Muscle of leg (tissue), 16 donors: ENCODE measurements at places on chromosomes 16 and 17. TPM values are rescaled to one million over a fixed set of nuclear protein-coding genes. Genes with fewer than 3 reads are reported as not detected.

- DNase-seq: peak; percentile 36
These were observed 7.7 kb upstream of the ARHGAP23 start for GRCh38 chr17:38420518-38420917.

GRCh38 chr16:17453364-17454038, 17.3 kb downstream of the XYLT1 start:
- peak; percentile 13 for DNase-seq

DNA sequence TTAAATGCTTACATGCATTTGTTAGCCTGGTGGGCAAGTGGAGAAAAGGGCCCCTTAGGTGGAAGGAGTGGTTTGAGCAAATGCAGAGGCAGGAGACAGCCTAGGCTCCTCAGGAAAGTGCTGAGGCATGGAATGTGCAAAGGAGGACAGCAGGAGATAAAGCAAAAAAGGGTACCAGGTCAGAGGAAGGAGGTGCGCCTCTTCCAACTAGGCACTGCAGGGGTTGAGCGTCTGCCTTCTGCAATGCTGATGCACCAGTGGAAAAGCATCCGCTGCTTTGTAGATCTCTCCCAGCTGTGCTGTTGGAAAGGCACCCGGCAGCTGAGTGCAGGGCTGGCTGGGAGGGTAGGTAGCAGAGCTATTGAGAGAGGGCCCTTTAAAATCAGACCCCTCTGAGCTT, 287.0 kb upstream of the XYLT1 start:
- no peak for DNase-seq

GRCh38 chr17:58823051-58823525, 67.4 kb downstream of the PPM1E start:
- DNase-seq: no peak

- DNase-seq: no peak
These were observed 7.4 kb upstream of the MMP2 start for GRCh38 chr16:55471448-55472097.

DNA sequence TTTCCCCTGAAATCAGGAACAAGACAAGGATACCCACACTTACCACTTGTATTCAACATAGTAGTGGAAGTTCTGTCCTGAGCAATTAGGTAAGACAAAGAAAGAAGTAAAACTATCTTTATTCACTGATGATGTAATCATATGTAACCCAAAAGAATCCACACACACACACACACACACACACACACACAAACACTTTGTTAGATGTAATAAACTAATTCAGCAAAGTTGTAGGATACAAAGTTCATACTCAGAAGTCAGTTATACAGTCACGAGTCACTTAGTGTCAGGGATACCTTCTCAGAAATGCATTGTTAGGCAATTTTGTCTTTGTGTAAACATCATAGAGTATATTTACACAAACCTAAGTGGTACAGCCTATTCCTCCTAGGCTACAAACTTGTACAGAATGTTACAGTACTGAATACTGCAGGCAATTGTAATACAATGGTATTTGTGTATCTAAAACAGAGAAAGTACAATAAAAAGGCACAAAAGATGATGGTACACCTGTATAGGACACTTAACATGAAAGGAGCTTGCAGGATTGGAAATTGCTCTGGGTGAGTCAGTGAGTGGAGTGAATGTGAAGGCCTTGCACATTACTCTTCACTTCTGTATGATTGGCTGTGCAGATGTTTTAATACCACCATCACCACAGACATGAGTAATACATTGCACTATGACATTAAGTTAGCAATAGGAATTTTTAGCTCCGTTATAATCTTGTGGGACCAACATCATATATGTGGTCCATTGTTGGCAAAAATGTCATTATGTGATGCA, 370.1 kb downstream of the ZFHX3 start:
- DNase-seq: no peak

GRCh38 chr16:81513204-81514040, 68.8 kb downstream of the CMIP start:
- DNase-seq: peak; percentile 78

DNA sequence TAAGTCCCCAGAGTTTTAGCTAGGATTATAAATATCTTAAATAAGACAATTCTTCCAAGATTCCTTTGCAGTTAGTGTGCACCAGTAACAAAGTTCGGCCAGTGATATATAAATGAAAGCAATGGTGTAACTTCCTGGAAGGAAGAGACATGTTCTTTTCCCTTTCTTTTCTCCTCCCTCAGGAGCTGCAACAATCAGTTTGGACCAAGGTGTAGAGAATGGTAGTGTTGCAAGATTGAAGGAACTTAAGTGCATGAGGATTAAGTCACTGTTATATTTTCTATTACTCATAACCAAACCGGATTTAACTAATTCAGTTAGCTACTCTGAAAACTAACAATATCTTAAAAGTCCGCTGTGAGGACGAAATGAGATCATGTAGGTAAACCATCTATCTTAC, 68.9 kb upstream of the KCNJ16 start:
- no peak for DNase-seq

DNA sequence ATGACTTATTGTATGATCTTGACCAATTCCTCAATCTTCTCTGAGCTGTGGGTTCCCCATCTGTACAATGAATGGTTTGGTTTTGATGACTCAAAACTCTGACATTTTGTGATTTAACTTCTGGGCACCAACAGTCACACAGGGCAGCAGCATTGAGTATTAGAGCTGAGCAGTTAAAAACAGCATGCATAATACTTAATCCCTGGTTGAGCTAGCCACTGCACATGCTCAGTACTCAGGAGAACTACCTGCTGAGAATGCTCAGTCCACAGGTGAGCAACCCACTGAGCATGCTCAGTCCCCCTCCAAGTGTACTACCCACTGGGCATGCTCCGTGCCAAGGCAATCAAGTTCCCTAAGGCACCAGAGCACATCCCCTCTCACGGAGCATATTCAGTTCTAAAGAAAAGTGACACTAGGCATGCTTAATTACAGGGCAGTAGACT, 68.7 kb downstream of the AIPL1 start:
- no peak for DNase-seq

DNA sequence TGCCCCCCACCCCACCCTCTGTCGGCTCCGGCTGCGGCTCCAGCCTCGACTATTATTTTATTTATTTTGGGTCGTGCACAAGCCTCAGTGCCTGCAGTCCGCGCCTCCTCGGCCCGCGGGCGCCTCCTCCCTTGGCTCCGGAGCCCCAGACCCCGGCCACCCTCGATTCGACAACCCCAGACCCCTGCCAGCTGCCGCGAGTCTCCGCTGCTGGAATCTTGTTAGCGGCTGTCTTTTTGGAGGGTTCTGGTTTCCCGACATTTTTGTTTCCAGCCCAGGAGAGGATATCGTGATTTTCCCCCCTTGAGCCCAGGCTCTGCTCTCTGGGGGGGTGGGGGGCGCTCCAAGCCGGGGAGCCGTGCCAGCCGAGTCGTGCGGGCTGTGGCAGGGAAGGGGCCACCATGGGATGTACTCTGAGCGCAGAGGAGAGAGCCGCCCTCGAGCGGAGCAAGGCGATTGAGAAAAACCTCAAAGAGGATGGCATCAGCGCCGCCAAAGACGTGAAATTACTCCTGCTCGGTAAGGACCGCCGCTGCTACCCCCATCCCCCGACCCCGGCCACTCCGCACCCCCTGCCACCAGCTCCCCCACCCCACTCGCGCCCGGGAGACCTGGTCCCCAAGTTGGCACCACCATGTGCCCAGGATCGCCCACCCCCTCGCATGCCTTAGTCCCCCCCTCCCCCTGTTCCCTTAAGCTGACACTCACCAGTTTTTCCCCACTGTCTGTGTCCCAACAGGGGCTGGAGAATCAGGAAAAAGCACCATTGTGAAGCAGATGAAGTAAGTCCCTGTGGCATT, 746 bp downstream of the GNAO1 start:
- DNase-seq: peak; percentile 15

DNA sequence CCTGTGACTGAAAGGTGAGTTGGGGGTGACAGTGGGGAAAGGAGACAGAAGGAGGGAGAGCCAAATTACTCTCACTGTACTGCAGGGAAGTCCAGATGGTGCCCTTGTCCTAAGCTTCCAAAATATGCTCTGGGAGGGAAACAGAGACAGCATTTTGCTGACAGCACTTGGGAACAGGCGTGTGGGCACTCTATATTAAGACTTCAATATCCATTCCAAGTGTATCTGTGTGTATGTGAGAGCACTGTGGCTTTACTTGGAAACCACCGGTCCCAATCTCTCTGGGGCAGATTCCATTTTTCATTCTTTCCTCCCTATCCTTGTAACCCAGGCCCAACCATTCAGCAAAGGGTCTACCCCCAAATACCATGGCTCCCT, 407.3 kb downstream of the UTP18 start:
- DNase-seq: no peak

GRCh38 chr16:48444574-48444973, 59.4 kb upstream of the SIAH1 start:
- DNase-seq: peak; percentile 44

GRCh38 chr17:2170023-2170422, 115.1 kb downstream of the HIC1 start:
- no peak for DNase-seq

DNA sequence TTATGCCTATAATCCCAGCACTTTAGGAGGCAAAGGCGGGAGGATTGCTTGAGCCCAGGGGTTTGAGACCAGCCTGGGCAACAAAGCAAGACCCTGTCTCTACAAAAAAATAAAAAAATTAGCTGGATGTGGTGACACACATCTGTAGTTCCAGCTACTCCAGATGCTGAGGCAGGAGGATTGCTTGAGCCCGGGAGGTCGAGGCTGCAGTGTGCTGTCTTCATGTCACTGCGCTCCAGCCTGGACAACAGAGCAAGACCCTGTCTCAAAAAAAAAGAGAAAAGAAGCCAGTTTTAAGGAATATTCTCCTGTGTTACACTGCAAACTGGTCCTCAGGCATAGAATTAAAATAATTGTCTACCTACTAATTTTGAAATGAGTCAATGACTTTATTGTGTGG, 47.9 kb downstream of the NSRP1 start:
- DNase-seq: no peak

DNA sequence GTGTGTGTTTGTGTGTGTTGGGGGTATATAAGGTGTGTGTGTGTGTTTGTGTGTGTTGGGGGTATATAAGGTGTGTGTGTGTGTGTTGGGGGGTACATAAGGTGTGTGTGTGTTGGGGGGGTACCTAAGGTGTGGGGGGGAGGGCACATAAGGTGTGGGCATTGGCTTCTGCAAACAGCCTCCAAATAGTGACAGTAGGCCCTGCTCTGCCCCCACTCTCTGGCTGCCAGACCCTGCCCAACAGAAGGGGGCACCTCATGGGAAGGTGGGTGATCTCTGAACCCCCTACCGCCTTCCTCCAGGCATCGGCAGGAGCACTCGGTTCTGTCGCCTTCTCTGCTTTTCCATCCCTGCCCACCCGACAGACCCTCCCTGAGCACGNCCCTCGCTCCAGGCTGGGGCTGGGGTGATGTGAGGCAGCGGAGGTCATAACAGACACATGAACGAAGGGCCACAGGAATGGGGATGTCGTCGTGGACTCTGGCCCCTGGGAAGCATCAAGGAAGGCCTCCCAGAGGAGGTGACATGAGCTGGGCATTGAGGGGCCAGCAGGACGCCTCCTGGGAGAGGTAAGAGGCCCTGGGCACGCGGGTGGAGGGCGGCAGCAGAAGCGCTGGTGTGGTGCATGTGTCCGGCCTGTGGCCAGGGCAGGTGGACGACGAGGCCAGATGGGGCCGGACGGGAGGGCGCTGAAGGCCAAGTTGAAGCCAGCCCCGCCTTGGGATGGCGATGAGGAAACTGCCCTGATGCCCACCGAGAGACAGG, 136.6 kb upstream of the RPH3AL start:
- DNase-seq: peak; percentile 43

DNA sequence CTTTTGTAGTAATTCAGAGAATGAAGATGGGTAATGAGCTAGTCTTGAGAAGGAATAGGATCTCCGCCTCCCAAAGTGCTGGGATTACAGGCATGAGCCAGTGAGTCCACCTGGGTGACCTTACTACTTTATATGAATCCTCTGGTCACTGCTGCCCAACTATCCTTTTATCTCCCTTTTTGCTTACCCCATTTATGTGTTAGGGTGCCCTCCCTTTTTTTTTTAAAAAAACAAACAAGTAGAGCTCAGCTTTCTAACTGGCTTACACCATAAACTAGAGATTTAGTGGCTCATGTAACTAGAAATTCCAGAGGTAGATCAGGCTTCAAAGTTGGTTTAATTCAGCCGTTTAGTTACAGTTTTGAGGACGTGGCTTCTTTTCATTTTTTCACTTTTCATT, 15.6 kb downstream of the USP10 start:
- no peak for DNase-seq

Gene SLFN14
- 0.19 TPM for polyA plus RNA-seq

Gene TBX6
- polyA plus RNA-seq: 0.18 TPM

Gene KRTAP2-2
- polyA plus RNA-seq: not detected

Gene NACA2
- polyA plus RNA-seq: 1.7 TPM

Gene KCNH6
- 0.14 TPM for polyA plus RNA-seq

Gene KRT27
- polyA plus RNA-seq: not detected

Gene ALDOA
- polyA plus RNA-seq: 2,428 TPM

Gene TEX14
- polyA plus RNA-seq: 4.6 TPM

Gene CD79B
- polyA plus RNA-seq: 2.5 TPM
